NCI-H510A (cell line): ENCODE measurements at places on chromosomes 11 and 22.

- DNase-seq: no peak
Measured at GRCh38 chr11:84103096-84103495, 816.9 kb upstream of the CCDC90B start.

DNA sequence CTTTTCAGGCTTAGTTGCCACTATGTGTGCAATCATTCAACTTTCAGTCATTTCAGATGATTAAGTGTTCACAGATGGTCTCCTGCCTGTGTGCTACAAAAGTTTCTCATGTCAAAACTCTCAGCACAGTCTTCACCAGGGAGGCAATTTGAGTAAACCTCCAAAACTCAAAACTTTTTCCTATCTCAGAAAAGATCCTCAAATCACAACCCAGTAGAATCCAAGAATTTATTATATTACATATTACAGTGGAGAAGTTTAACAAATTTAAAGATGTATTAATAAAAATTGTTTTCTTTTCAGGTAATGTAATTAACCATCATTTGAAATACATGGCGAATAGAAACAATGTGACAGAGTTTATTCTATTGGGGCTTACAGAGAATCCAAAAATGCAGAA is at the start of gene OR4C13:
TSS of gene OR4C13 (plus strand) at position 301 of the 400 bp plus-strand sequence. CDS start at position 333, 32 bp downstream.
- DNase-seq: no peak

DNA sequence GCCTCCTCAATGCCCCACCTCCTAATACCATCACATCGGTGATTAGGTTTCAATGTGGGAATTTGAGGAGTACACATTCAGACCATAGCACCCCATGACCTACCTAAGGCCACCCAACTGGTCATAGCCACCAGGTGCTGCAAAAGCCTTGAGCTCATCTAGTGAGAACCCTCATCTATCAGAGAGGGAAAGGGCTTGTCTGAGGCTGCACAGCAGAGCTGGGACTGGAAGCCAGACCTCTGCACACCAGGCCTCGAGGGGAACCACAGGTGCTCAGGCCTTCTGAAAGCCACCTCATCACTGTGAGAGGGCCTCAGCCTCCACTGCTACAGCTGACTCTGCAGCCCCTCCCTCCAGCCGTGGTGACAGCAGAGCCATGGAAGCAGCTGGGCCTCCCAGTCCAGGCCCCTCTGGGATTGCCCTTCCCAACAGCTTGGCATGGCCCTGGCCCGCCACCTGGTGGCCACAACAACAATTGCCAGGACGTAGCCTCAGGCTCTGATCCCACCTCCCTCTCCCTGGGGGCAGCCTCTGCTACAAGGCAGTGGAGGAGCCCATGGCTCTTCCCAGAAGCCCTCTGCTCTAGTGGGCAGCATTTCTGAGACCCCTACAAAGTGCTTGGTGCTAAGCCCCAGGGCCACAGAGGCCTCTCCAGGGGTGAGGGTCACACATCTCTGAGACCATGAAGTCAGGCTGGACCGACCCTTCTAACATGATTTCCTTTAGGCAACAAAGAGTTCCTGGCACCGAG is 41.0 kb upstream of the PRDM11 start:
- no peak for DNase-seq

GRCh38 chr11:100467821-100468508 is 219.1 kb upstream of the ARHGAP42 start:
- DNase-seq: no peak

- DNase-seq: peak; percentile 79
Measured at GRCh38 chr11:64181506-64182411, 4.2 kb upstream of the STIP1 start.

GRCh38 chr11:11279956-11280689 is 72.9 kb downstream of the CSNK2A3 start:
- DNase-seq: peak; percentile 48

DNA sequence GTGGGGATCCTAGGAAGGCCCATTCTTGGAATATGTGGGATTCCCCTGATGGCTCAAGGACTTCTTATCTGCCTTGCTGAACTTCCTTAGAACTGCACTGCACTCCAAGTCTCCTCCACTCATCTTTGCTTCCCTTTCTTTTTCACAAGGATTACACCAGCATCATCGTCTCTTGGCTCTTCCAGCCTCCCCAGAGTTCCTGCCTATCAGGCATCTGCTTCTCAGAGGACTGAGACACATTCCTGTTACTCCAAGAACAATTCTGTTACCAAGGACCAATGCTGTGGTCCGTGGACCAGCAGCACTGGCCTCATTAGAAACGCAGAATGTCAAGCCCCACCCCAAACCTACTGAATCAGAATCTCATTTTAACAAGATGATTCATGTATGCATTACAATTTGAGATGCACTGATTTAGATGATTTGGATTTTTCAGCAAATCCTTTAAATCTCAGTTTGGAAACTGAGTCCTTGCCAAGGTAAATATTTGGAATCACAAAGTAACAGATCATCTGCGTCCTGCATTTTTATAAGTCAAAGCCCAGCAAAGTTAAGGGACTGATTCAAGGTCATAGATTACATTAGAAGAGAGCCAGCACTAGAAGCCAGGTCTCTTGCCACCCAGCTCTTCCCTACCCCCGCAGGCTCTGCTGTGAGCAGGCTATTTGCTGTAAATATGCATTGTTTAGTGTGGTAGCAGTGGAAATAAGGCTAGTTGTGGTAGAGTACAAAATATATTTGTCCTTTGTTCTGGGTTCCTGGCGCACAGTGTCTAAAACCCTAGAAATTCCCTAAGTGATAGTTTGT is 110.9 kb downstream of the SWAP70 start:
- DNase-seq: no peak
